ENCODE measurements at places on chromosomes 3 and 15.

DNA sequence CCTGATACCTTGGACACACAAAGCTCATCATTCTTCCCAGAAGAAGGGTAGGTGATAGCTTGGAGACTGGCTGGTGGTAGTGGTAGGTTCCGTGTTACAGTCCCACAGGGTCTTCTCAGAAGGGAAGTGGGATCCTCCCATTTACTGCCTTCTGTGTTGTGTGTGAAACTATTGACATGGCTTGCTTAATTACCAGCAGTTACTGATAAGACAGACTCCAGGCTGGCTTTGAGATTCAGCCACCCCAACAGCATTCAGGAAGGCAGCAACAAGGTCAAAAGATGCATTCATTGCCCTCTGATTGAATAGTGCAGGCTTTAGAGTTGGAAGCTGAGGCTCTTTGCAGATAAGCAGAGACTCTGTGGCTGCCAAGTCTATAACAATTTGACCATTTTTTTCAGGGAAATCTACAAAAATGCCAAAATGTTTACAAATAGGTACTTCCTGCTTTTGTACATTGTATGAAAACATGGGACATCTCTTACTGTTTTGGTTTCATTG, 7.7 kb downstream of the ARNT2 start:
- no peak for DNase-seq

GRCh38 chr15:70210076-70210475, 112.4 kb upstream of the TLE3 start:
- DNase-seq = no peak

- no peak for DNase-seq
Observed at GRCh38 chr15:66843581-66843980, 141.5 kb downstream of the SMAD6 start.

DNA sequence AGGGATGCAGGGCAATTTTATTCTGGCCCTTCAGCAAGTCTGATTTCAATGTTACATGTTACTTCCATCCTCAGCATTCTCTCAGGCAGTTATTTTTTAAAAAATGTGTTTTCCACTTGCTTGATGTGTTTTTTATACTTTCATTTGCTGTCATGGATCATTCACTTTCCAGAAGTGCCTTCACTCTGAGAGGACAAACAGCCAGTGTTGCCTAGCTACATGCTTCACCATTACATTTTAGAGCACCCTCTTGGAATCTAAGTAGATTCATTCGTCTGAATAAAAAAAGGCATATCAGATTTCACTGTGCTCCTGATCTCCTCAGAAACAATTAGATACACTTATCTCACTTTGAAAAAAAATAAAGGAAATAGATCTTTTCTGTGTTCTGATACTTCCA, 93.6 kb upstream of the POU1F1 start:
- no peak for DNase-seq

DNA sequence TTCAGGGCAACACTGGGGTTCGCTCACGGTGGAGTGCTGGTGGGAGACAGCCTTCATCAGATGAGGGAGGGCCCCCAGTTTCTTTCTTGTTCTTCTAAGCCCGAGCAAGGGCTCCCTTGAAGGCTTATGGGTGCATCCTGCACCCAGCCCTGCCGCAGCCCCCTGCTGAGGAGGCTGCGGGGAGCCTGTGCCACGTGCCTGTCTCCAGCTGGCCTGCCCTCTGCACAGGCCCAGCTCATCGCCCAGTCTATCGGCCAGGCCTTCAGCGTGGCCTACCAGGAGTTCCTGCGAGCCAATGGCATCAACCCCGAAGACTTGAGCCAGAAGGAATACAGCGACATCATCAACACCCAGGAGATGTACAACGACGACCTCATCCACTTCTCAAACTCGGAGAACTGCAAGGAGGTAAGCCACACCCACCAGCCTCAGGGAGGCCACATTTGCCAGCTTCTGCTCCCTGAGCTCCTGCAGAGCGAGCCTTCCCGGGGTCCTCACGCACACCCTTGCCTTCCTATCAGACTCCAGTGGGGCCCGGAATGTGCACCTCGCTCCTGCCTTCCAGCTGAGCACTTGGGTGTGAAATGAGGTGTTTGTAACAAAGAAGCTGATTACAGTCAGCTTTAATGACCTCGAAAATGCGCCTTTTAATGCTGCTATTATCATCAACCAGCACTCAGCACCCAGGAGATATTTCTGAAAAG, 164.3 kb downstream of the NSMCE3 start:
- no peak for DNase-seq

DNA sequence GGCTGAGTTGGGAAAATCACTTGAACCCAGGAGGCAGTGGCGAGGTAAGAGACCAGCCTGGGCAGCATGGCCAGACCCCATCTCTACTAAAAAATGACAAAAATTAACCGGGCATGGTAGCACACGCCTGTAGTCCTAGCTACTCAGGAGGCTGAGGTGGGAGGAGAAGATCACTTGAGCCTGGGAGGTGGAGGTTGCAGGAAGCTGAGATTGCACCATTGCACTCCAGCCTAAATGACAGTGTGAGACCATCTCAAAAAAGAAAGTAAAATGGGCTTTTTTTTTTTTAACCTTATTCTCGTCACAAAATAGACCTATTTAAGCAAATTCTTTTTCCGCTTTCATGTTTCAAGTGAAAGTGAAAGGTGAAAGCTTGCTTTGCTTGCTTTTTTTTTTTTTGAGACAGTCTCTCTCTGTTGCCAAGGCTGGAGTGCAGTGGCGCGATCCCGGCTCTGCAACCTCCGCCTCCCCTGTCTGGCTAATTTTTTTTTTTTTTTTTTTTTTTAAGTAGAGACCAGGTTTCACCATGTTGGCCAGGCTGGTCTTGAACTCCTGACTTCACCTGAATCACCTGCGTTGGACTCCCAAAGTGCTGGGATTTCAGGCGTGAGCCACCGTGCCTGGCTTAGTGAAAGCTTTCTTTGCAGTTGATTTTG, 3.6 kb downstream of the PDIA3 start:
- DNase-seq = no peak

GRCh38 chr15:47806008-47806407, 88.7 kb downstream of the SEMA6D start:
- no peak for DNase-seq

- no peak for DNase-seq
Observed at GRCh38 chr15:87849181-87849580, 407.4 kb downstream of the NTRK3 start.

- DNase-seq = no peak
Observed at GRCh38 chr3:139675327-139675726, 2.4 kb downstream of the NMNAT3 start.

DNA sequence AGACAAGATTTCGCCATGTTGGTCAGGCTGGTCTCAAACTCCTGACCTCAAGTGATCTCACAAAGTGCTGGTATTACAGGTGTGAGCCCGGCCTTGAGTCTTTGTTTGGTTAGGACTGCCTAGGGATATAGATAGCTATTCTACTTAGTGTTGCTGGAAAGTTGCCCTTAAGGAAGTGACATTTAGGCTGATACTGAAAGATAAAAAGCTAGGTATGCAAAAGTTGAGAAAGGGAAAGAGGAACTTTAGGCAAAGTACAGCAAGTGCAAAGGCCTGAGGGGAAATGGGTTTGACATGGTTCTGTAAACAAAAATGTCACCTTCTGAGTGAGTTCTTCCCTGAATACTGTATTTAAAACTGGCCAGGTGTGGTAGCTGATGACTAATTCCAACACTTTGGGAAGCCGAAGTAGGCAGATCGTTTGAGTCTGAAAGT, 111.5 kb downstream of the ZNF609 start:
- DNase-seq = no peak

GRCh38 chr15:36502509-36502908, 76.9 kb upstream of the CDIN1 start:
- no peak for DNase-seq

GRCh38 chr15:92069308-92070250, 216.1 kb downstream of the SLCO3A1 start:
- DNase-seq = peak; percentile 24

- no peak for DNase-seq
Observed at GRCh38 chr15:29968099-29968894, 114.5 kb upstream of the GOLGA8J start.

DNA sequence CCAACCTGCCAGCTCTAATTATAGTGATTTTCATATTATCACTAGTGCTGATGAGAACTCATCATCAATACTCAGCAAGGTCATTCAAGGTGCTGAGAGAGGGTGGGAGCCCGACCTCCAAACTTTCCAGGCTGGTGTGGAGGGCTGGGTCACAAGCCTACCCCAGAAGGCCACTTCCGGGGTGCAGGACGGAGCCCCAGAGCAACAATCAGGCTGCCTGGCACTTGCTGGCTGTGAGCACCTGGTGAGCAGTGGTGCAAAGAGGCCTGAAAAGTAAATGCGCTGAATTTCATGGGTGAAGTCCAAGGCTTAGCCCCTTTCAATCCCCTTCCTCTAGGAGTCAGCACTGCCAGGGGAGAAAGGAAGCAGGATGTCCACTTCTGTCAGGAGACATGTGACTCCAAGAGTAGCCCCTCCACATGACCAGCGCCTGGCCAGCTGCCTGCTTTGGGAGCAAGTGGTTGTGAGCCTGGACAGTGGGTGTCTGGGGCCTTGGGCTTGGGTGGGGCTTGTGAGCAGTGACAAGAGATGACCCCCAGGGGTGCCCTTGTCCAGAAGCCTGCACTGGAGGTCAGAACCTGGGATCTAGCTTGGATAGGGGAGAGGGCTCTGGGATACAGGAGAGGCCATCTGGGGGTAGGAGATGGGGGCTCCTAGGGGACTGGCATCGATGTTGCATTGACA, 165.0 kb upstream of the TLE3 start:
- no peak for DNase-seq

- no peak for DNase-seq
Observed at GRCh38 chr3:170507063-170507462, 78.8 kb downstream of the SLC7A14 start.

DNA sequence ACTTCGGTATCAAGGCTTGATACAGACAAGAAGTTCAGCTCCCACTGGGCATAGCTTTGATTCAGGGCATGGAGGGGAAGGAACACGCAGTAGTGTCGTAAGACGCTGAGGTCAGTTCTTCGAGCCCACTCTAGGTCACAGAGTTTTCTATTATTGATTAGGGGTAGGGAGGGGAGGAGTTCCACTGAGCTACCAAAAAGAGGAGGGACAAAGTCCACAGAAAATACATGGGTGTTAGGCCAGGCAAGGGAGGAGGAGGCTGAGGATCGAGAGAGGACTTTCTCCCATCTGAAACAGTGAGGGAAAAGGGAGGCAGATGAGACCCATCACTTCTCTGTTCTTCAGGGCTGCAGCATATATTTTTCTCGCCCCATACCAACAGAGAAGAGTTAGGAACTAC, 75.1 kb upstream of the GUCA1C start:
- no peak for DNase-seq

DNA sequence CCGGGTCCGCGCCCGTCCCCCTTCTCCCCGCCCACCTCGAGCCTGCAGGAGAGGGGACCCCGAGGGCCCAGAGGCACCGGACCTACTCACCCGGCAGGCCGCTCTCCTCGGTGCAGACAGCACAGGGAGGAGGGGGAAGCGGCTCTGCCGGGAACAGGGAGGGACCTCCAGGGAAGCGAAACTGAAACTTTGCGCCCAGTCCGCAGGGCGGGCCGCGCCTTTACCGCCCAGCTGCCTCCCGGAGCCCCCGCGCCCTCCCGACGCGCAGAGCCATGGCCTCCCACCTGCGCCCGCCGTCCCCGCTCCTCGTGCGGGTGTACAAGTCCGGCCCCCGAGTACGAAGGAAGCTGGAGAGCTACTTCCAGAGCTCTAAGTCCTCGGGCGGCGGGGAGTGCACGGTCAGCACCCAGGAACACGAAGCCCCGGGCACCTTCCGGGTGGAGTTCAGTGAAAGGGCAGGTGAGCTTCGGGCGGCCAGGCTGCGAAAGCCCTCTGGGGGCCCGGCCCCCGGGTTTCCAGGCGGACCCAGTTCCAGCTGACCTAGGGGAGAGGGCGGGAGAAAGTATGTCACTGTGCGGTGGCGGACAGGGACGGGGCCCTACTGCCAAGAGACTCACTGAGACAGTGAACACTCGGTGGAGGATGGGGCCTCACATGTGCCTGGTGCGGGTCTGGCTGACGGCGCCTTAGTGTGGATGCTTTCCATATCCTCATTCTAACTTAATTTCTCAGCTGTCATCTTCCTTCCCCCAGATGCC, at the start of the genes DTX3L and PARP9:
Gene DTX3L, plus strand, starts transcription at position 184 of the 758 bp plus-strand sequence. Its CDS starts 89 bp downstream, at position 273.
Gene PARP9, minus strand, starts transcription at position 146 of the 758 bp plus-strand sequence. CDS start 4,680 bp downstream, outside the sequence.
- peak; percentile 47 for DNase-seq

GRCh38 chr3:98776140-98776493, 13.0 kb downstream of the ST3GAL6 start:
- DNase-seq = no peak

- DNase-seq = peak; percentile 43
Observed at GRCh38 chr15:31396881-31397560, 70.4 kb downstream of the KLF13 start.

DNA sequence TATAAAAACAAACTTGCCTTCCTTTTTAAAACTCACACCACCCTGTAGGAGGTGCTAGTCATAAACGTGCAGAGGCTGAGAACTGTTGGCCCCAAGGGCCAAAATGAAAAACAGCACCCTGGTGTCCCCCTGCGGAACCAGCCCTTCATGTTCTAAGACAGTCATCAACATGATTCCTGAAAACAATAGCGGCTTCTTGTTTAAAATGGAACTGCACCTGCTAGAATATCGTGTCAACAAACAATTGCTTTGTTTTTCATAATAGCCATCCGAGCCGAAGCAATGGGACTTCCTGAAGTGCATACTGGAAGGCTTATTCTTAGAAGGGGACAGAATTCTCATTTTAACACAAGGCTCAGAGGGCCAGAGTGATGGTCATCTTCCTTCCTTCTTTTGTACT, 43.7 kb downstream of the MECOM start:
- no peak for DNase-seq

GRCh38 chr3:74801924-74802323, 187.5 kb upstream of the CNTN3 start:
- DNase-seq = no peak

DNA sequence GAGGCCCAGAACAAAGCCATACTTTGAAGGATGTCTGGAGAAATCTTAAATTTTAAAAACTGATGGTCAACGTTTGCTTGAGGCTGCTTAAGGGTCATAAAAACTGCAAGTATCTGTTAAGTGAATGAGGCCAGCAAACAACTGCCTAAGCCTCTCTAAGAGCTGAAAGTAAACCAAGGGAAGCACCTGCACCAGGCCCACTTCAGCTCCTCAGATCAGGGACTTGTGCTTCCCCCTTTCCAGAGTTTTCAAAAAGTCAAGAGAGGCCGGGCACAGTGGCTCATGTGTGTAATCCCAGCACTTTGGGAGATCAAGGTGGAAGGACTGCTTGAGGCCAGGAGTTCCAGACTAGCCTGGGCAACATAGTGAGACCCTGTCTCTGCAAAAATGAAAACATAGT, 9.1 kb downstream of the FBXL22 start:
- no peak for DNase-seq

DNA sequence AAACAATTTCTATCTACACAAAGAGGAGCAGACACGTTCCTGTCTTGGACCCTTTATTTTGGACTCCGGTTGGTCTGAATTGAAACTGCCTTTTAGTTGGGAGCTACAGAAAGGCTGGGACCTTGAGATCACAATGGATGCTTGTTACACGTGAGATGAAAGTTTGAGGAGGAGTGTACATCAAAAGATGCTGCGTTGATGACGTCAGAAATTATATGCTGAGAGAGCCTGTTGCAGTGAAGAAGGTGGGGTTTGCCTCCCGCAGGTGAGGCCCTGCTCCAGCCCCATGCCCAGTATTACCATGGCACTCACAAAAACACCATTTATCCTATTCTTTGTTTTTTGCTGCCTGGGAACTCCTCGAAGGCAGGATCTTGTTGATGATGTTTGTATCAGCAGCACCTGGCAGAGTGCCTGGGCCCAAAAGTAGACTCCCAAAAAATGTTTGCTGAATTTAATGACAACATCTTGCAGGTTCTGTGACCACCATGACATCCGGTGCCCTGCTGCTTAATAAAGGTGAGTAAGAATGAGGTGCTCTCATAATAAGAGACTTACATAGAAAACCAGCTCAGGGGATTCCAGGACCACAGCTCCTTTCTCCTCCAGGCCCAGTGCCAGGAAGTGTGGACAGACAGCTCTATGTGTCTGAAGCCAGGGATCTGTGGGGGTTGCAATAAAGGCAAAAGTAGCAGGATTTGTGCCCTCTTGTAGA, 136.1 kb upstream of the UBE2E1 start:
- DNase-seq = no peak
